Left forelimb (tissue), 1 donor: ENCODE measurements at places on chromosomes 12 and 14.

DNA sequence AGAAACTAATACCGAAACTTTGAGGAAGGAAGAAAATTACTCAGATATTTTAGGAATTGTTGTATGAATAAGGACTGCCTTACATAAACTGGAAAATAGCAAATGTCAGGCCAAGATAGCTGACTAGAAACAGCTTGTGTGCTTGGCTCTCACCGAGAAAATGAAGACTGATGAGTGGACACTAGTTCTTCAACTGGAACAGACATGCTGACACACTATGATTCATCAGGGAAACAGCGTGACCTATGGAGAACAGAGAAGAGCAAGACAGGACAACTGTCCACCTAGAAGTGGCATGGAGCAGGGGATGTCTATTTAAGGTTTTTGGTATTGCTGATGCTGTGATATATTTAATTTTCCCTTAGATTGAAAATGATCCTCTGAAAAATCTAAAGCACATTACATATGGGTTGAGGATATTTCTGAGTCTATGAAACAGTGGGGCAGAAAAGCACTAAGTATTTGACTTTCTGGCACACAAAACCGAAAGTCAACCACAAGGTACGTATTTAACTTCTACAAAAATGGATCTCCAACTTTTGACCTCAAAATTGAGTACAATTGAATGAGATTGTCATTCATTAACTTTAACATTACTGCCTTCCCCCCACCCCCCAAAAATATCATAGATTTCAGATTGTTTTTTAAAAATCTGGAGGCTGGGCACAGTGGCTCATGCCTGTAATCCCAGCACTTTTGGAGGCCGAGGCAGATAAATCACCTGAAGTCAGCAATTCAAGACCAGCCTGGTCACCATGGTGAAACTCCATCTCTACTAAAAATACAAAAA, 863.2 kb downstream of the LRFN5 start:
- DNase-seq, result no peak

DNA sequence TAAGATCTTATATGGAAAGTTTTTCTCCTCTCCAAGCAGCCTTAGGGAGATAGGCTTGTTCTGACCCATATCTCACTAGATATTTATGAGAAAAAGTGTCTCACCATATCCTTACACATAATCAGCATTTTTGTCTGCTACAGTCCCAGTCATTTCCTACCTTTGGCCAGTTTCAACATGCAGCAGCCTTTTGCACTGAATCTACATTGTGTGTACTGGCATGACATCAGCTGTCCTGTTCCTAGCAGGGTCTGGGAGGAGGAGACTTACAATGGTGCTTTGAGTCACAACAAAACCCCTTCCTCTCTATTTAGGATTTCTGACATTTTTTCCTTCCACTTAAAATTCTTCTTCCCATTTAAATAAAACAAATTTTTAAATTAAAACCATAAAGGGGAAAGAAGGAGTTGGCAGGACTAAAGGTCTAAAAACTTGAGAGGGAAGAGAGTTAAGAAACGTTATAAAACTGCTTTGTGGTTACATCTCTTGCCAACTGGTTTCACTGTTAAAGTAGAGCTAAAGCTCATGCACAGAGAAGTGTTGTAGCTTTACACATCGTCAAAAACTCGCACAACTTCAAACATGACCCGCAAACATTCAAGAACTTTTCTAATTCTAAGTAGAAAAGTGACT, 53.3 kb upstream of the CERS5 start:
- DNase-seq, result no peak

DNA sequence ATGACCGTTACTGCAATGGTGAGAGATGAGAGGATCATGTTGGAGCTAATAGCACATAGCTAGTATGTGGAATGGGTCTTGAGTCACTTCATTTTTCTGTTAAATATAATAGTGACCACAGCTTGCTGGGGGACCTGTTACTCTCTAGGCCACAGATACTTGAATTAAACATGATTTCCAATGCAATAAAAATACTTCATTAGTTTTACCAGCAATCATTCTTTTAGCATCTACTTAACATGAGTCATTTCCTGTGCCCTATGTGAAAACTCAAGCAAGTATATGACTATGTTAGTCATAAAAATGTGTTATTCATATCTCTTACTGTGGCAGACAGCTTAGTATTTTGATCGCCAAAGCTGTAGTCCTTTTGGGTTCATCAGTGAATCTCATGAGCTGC, 798.8 kb downstream of the SLC16A7 start:
- DNase-seq, result no peak

- DNase-seq, result peak; percentile 73
These were observed 341 bp downstream of the ZNF10 start for GRCh38 chr12:133130808-133131128.

DNA sequence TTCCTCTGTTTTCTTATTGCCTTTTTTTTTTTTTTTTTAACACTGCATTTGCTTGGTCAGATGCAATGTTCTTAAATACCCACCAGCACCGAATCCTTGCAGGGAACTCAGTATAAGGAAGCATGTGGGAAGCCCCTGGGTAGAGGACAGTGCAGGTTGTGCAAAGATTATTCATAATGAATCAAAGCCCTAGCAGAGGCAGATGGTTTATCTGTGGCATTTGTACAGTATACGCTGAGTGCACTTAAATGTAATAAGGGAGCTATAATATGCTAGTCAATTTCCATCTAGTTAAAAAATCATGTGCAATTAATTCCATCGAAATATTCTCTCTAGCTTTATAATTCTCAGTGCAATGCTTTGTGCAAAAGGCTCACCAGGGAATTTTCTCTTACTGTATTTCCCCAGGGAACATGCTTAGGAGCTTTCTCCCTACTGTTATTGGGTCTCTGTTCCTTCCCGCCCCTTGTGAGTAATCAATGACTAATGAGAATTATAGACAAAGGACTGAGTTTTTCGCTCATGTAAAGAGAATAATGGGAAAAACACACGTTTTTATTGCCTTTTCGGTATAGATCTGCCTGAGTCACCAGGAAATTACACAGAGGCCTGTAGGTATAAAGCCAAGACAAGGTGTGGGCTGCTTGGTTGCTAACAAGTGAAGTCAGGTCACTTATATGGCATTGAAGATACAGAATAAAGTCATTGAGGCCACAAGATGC, 1214.3 kb upstream of the TMEM132C start:
- no peak for DNase-seq

- DNase-seq, result no peak
These were observed 444.6 kb downstream of the SOX5 start for GRCh38 chr12:23504641-23505399.

DNA sequence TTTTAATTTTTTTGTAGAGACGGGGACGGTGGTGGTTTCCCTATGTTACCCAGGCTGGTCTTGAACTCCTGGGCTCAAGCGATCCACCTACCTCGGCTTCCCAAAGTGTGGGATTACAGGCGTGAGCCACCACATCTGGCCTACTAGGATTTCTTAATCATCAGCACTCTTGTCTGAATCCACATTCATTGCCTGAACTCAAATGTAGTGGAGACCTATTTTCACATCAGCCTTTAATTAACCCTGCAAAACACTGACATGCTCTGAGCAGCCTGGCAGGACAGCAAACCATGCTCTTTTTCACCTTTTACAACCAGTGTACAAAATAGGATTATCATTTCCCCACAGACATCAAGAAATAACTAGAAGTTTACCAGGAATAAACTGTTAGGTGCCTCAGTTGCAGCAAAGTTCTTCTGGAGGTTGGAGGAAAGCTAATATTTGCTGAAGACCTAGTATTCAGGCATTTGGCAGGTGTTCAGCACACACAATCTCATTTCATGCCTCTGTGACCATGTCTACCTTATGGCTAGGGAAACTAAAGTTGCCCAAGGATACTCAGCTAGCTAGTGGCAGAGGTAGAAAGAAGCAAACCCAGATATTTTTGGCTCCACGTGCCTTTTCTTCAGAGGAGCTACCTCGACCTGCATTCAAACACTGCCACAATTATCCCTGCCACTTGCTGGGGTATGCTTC, 37.7 kb downstream of the CFL2 start:
- DNase-seq, result no peak

DNA sequence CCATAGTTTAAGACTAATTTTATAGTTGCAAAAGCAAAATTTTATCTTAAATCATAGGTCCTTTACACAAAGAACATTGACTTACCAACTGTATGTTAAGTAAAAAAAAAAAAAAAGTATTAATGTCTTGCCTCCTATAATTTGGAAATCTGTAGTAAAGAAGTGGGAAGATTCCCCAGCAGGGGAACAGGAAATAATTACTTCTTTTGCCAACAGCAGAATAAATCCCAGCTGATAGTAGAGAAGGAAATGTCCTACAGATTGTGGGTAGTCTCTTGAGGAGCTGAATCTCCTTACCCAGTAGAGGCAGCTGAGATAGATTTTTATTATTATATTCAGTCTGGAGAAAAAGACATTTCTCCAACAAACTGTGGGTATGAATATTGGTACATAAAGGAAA, 193.7 kb downstream of the SLC6A15 start:
- DNase-seq, result no peak

DNA sequence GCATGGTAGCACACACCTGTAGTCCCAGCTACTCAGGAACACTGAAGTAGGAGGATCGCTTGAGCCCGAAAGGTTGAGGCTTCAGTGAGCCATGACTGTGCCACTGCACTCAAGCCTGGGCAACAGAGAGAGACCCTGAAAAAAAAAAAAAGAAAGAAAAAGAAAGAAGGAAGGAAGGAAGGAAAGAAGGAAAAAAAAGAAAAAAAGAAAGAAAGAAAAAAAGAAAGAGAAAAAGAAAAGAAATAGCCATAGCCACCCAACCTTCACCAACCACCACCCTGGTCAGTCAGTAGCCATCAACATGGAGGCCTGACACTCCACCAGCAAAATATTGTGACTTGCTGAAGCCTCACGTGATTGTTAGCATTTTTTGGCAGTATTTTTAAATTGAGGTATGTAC, 21.4 kb upstream of the TMEM263 start:
- DNase-seq, result no peak

GRCh38 chr12:120093336-120093591, 23.3 kb downstream of the RAB35 start:
- DNase-seq, result no peak

DNA sequence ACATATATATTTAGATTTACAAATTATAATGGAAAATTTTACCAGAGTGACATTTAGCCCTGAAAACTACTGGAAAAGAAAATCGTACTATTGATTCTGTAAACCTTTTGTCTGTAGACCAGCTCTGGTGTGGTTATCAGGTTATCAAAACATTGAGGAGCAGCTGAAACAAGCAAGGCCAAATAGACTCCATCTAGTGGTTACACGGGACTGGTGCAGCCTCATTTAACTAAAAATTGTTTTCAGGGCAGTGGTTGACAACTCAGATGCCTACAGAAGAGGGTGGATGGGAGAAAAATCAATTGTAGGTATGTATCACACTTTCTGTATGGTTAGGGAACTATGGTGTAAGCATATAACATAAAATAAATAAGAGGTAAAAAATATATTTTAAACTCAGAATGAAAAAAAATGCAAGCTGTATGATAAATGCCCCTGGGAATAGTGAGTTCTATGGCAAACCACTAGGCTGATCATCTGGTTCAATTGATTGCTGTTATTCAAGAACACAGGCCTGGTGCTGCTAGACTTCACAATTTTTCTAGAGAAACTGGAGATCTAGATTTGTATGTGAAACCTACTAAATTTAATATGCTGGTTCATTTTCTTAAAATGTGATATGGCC, 51.2 kb downstream of the ACSS3 start:
- DNase-seq, result no peak

GRCh38 chr12:110858848-110859247, 12.1 kb downstream of the CCDC63 start:
- DNase-seq, result no peak

DNA sequence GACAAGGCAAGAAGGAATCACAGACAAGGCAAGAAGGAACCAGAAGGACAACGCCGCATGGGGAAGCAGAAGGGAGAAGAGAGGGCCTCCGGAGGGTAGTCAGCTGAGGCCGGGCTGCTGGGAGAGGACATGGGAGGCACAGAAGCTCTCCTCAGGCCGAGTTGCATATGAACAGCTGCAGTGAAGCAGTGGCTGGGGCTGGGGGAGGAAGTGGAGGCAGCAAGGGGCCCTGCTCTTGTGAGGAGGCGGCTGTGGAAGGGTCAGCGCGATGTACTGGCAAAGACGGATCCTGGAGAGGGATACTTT, 22.0 kb upstream of the TMEM106C start:
- no peak for DNase-seq

DNA sequence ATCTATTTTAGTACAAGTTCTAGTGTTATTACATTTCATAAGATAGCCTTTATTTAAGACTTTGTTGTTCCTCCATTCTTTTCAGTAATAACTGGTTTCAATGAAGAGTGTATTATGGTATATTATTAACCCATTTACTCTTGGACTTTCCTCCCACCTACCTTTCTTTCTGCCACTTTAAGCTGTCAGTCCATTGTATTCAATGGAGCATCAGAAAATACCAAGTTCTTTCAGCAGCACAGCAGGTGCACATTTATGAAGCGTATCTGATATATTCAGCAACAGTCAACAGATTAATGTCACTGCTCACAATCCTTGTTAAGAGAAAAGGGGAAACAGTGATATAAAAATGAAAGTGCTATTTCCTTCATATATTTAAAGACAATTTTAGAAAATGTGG, 660.9 kb downstream of the C12orf50 start:
- DNase-seq, result no peak

GRCh38 chr12:49187184-49187583, 1.7 kb downstream of the TUBA1A start:
- DNase-seq, result peak; percentile 78

DNA sequence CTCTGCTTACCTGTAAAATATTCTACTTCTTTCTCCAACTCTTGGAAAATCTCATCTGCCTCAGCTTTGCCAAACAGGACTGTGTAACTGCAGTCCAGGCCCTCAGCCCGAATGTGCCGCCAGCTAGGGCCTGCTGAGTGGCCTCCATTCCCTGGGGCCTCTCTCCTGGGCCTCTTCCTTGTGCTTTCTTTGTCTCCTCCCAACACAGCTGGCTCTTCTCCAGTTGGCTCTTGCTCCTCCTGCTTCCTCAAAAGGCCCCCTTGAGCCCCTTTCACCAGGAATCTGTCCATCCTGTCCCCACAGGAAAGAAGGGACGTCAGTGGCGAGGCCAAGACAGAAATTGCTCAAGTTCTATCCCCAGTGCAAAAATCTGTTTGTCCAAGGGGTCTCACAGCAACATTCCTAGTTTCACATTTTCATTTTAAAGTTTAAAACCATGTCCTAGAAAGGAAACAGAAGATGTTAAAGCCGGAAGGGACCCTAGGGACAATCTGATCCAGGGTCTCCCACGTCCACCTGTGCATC, 713 bp downstream of the ALKBH2 start:
- no peak for DNase-seq

- DNase-seq, result no peak
These were observed 27.7 kb downstream of the KRT18 start for GRCh38 chr12:52976574-52977071.

GRCh38 chr12:62133440-62133839, 126.8 kb upstream of the USP15 start:
- DNase-seq, result no peak
